ENCODE measurements at places on chromosomes 3 and 15.

GRCh38 chr3:160312014-160312624 is 86.9 kb downstream of the C3orf80 start:
- DNase-seq: no peak

DNA sequence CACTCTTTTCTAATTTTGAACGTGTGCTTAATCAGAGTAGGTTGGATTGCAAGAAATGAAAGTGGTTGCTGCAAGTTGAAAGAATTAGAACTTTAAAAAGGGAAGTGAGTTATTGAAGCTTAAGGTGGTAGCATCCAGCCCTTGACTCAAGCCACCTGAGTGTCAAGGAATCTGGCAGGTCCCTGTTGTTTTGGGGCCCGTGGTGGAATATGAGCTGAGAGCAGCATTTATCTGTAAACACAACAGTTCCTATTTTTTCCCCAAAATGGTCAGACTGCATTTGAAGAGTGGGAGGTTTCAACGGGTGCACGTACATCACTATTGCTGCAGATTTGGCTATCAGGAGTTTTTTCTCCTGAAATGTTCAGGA is 1.7 kb downstream of the ITPR1 start:
- no peak for DNase-seq

GRCh38 chr3:139287557-139287956 is 56.3 kb upstream of the MRPS22 start:
- DNase-seq: no peak

DNA sequence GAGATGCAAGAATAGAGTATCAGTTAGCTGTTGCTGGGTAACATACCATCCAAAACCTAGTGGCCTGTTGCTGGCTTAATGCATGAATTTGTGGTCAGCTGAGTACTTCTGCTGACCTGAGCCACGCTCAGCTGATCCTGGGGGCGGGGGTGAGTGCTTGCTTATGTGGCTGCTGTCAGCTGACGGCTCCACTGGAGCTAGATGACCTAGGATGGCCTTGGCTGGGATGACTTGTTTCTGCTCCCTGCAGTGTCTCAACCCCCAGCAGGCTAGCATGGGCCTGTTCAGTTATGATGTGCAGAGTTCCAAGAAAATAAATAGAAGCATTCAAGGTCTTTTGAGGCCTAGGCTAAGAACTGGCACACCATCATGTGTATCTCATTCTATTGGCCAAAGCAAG is 63.9 kb downstream of the FBLN2 start:
- peak; percentile 8 for DNase-seq
